ENCODE measurements at places on chromosomes 7 and 10.

- DNase-seq: no peak
Observed at GRCh38 chr10:5081091-5081490, 13.1 kb upstream of the AKR1C3 start.

- DNase-seq: no peak
Observed at GRCh38 chr7:43193893-43194292, 81.4 kb downstream of the HECW1 start.

GRCh38 chr10:100811261-100811660 lies 65.9 kb downstream of the PAX2 start:
- DNase-seq: no peak

GRCh38 chr7:108448584-108449505 lies 7.4 kb downstream of the NRCAM start:
- no peak for DNase-seq

DNA sequence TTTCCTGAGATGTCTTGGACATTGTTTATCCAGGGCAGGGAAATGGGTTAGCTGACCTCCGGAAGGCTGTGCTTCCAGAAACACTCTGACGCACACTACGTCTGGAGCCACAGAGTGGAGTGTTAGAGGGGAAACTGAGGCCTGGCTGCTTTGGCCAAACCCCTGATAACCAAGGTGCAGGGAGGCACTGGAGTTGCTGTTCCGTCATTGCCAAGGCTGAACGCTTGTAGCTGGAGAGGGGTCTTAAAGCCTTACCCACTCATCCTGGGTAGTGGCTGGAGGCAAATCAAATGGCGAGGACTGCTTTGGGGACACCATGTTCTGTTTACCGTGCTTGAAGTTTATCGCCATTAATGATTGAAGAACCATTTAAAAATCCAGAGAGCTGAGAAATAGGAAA lies 604.1 kb upstream of the FOXK1 start:
- no peak for DNase-seq

- DNase-seq: no peak
Observed at GRCh38 chr10:127813290-127813689, 76.3 kb downstream of the FOXI2 start.

GRCh38 chr7:79459381-79459780 lies 5.9 kb upstream of the MAGI2 start:
- DNase-seq: peak; percentile 76

- no peak for DNase-seq
Observed at GRCh38 chr10:128859738-128860386, 607.2 kb upstream of the MGMT start.

GRCh38 chr7:118575393-118575948 lies 351.0 kb downstream of the ANKRD7 start:
- peak; percentile 19 for DNase-seq

- no peak for DNase-seq
Observed at GRCh38 chr7:27714831-27715444, 25.0 kb upstream of the TAX1BP1 start.

GRCh38 chr10:128091636-128092210 lies 34.5 kb downstream of the MKI67 start:
- no peak for DNase-seq

DNA sequence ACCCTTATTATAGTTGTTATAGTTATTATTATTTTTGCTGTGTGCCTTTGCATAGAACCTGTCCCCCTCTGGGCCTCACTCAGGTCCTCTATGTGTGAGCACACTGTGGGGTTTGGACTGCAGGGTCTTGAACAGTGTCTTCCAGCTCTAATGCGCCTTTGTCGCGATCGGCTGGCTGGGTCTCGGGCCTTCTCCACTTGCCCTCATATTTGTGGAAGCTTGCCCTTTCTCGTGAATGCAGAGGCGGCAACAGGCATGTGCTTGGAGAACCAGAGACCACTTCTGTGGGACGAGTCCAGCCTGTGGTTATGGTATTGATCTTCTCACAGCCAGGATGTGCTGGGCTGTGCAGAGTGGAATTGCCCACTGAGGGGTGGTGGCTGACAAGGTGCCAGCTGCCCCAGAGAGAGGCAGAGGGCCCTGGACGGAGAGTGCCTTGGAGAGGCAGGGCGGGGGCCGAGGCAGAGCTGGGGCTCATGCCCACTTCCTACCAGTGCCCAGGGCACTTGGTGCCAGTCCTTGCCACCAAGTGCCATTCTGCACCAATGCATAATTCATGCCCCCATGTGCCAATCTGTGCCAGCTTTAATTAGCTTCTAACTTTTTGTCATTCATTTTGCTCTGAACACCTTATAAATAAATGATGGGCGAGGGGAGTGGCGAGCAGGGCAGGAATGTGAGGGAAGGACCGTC lies 6.8 kb upstream of the CDH23 start:
- no peak for DNase-seq

- DNase-seq: no peak
Observed at GRCh38 chr7:47827871-47828270, 120.4 kb downstream of the PKD1L1 start.

- DNase-seq: no peak
Observed at GRCh38 chr7:151783958-151784575, 92.8 kb downstream of the PRKAG2 start.

GRCh38 chr7:28479507-28479947 lies 67.2 kb downstream of the CREB5 start:
- DNase-seq: no peak

DNA sequence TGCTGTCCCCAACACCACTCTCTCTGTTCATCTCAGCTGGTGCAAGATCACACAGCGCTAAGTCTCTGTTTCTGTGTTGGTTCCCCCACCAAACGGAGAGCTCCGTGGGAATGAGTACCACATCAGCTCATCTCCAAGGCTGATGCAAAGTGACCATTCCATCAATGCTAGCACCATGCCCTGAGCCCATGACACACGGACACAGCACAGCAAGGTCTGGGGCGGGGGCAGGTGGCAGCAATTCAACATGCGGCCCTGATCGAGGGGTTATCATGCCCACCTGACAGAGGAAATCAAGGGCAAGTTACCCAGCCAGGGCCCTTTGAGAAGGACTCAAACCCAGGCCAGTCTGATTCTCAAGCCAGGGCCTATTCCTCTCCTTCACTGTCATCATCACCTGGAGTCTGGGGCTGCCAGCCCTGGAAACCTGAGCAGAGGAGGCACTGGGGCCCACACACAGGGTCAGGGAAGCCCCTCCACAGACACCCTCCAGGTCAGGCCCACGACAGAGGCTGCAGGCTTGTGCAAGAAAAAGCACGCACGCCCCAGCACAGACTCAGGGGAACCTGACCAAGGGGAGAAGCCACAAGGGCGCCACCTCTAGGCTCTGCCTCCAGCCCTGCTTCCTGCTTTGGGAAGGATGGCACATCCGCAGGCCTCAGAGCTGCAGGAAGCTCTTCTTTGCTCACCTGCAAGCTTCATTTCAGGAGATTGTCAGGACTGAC lies 74.8 kb downstream of the GRID1 start:
- DNase-seq: no peak

- DNase-seq: no peak
Observed at GRCh38 chr7:28155019-28155660, 25.5 kb downstream of the JAZF1 start.

- no peak for DNase-seq
Observed at GRCh38 chr10:71338728-71339495, 19.9 kb downstream of the SLC29A3 start.

- DNase-seq: no peak
Observed at GRCh38 chr7:159098811-159099655, 45.6 kb downstream of the VIPR2 start.

GRCh38 chr10:35927990-35928488 lies 285.9 kb upstream of the FZD8 start:
- no peak for DNase-seq

GRCh38 chr7:123211545-123211944 lies 11.8 kb upstream of the SLC13A1 start:
- no peak for DNase-seq

DNA sequence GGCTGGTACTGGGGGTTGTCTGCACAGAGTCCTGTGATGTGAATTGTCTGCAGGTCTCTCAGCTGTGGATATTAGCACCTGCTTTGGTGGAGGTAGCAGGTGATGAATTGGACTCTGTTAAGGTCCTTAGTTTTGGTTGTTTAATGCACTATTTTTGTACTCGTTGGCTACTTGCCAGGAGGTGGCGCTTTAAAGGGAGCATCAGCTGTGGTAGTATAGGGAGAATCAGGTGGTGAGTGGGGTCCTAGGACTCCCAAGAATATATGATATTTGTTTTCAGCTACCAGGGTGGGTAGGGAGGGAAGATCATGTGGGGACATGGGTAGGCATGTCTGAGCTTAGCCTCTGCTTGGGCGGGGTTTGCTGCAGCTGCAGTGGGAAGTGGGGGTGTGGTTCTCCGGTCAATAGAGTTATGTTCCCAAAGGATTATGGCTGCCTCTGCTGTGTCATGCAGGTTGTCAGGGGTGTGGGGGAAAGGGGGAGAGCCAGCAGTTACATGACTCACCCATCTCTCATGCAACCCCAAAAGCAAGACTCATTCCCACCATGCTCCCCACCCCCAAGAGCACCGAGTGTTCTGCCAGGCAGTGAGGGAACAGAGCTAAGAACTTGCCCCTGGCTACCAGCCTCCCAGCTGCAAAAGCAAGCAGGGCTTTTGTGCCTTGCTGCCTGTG lies 53.7 kb upstream of the ZNF273 start:
- no peak for DNase-seq

DNA sequence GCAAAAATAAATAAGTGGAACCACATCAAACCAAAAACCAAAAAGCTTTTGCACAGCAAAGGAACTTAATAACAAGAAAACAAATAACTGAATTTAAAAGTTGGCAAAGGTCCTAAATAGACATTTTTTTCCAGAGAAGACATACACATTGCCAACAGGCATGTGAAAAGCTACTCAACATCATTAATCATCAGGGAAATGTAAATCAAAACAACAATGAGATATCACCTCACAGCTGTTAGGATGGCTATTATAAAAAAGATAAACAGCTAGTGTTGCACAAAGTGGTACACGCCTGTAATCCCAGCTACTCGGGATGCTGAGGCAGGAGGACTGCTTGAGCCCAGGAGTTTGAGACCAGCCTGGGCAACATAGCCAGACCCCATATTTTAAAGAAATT lies 2.2 kb upstream of the SUN3 start:
- DNase-seq: no peak

DNA sequence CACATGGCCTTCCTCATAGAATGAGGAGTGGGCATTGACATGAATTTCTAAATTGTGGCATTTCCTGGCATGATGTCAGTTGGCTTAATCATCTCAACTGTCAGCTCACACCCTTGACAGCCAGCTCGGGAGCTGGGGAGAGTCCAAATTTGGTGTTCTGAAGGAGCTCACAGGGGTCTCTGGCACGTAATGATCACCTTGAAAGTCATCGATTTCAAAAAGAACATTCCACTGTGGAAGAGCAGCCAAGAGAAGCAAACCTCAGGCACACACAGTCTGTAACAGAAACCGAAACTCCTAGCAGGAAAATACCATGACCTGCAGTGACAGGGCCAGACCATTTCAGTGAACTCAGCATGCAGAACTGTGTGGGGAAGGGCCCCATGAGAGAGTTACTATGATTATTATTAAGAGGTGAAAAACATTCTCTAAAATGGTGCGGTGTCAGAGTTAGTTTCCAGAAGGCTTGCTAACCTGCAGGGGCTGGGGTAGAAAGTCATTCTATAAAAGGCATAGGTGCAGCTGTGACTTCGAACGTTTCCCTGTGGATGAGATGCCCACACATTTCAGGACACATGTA lies 26.4 kb upstream of the KLF6 start:
- DNase-seq: peak; percentile 62

GRCh38 chr10:27661514-27662286 lies 83.9 kb downstream of the MKX start:
- peak; percentile 33 for DNase-seq

- no peak for DNase-seq
Observed at GRCh38 chr7:71220210-71220695, 88.3 kb downstream of the GALNT17 start.

GRCh38 chr7:117552660-117553059 lies 72.8 kb downstream of the CFTR start:
- no peak for DNase-seq

GRCh38 chr7:93043385-93043985 lies 74.3 kb downstream of the SAMD9 start:
- DNase-seq: peak; percentile 88

Measured in fibroblast of gingiva (primary cell).